Activated CD4-positive, alpha-beta T cell treated with anti-CD3 and anti-CD28 coated beads, Interleukin-2, amount 10 ng/mL, durations not matched to agents 24 days and 14 days (primary cell): ENCODE measurements at places on chromosomes 5 and 9. TPM values are rescaled to one million over a fixed set of nuclear protein-coding genes. Genes with fewer than 3 reads are reported as not detected.

LRRC70 gene
- total RNA-seq: 0.73 and 2.0 TPM in 2 replicates

IFNW1 gene
- total RNA-seq: not detected in 2 replicates

IL13 gene
- 231 and 239 TPM in 2 replicates for total RNA-seq

- no peak for DNase-seq
Observed at GRCh38 chr9:125330587-125330986, 69.0 kb downstream of the GAPVD1 start.

- no peak for DNase-seq
Observed at GRCh38 chr9:77906991-77907390, 124.6 kb downstream of the GNAQ start.
